ENCODE measurements at places on chromosomes 13 and 19.

GRCh38 chr13:24203811-24204210 is 43.3 kb downstream of the SPATA13 start:
- no peak for DNase-seq

DNA sequence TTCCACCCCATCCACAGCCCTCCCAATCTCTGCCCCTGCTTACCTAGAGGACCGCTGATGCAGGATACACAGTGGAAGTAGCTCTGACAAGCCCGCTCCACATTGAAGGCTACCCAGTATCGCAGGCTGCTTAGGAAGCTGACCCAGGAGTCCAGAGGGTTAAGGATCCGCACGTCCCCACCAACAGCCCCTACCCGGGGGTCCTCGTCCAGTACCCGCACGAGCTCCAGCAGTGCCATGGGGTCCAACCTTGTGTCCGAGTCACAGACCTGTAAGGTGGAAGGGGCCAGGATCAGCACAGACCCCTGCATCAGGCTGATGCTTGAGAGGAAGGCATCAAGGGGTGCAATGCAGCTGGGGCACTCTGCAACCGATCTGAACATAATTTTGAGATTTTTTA is 6.9 kb downstream of the HAS1 start:
- no peak for DNase-seq

DNA sequence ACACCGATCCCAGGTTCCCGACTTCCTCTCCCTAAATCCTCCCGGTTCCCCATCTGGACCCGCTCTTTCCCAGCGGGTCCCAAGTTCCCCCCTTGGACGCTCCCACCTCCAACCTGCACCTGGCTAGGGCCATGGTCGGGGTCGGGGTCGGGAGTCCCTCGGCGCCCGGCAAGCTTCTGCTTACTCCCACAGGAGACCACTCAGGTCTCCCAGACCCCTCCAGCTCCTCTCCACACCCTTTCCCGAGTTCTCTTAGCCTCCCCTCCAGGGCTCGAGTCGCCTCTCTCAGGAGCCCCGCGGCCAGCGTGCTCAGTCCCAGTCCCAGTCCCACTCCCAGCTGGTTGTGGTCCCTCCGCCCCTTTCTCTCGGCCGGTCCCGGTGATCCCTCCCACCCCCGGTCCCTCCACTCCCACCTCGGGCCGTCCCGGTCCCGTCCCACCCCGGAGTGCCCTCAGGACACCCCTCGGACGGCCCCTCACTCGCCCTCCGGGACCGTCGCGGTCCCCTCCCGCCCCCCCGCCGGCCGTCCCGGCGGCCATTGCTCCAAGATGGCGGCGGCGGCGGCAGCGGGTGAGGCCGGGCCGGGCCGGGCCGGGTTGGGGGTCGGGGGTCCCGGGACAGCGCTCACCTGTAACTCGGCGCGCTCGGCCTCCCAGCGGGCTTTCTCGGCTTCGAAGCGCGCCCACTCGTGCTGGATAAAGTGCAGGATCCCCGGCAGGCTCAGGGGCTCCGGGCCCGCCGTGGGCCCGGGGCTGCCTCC is at the start of gene FKRP:
FKRP (plus strand) TSS at position 537 of the 760 bp plus-strand sequence. CDS start 9,394 bp downstream, outside the sequence.
- no peak for DNase-seq

GRCh38 chr19:56692206-56692895 is 20.8 kb upstream of the ZNF835 start:
- no peak for DNase-seq

- DNase-seq, result peak; percentile 93
Measured at GRCh38 chr13:62643007-62643483, 1227.4 kb upstream of the PCDH20 start.

GRCh38 chr13:47114030-47114429 is 217.2 kb upstream of the HTR2A start:
- no peak for DNase-seq

- no peak for DNase-seq
Measured at GRCh38 chr19:48329167-48329891, 4.0 kb downstream of the EMP3 start.

- DNase-seq, result no peak
Measured at GRCh38 chr13:37158481-37158880, 53.0 kb upstream of the CSNK1A1L start.

Data from RCC 7860 (cell line).